CD8-positive, alpha-beta memory T cell (primary cell): ENCODE measurements at places on chromosomes 5 and 9. TPM values are rescaled to one million over a fixed set of nuclear protein-coding genes. Genes with fewer than 3 reads are reported as not detected.

- no peaks in the 10 kb centered on the region for H3K27me3 ChIP-seq
- DNase-seq, result no peak
- peaks cover 98% of the 10 kb centered on the region for H3K4me1 ChIP-seq
These were observed 30.5 kb downstream of the USP20 start for GRCh38 chr9:129865668-129866320.

Gene CCNH
- 57.5 TPM for total RNA-seq

Gene ANKRD33B
- 29.6 TPM for total RNA-seq

Gene RASA1
- total RNA-seq, result 27.1 TPM

GRCh38 chr9:114824110-114824509, 18.3 kb upstream of the TNFSF15 start:
- no peaks in the 10 kb centered on the region for H3K4me1 ChIP-seq
- H3K4me3 ChIP-seq, result no peak overlapping the region
- no peak for DNase-seq
- no peaks in the 10 kb centered on the region for H3K27me3 ChIP-seq
- H3K36me3 ChIP-seq, result no peaks in the 10 kb centered on the region
- H3K27ac ChIP-seq, result no peak overlapping the region

Gene GFRA3
- total RNA-seq, result not detected

Gene PDE8B
- total RNA-seq, result not detected
